ENCODE measurements at places on chromosomes 7 and 10. TPM values are rescaled to one million over a fixed set of nuclear protein-coding genes. Genes with fewer than 3 reads are reported as not detected.

- DNase-seq, result no peak
Observed at GRCh38 chr7:18583305-18583704, 87.8 kb downstream of the HDAC9 start.

- no peak for DNase-seq
Observed at GRCh38 chr7:139626817-139627216, 103.3 kb downstream of the CLEC2L start.

DNA sequence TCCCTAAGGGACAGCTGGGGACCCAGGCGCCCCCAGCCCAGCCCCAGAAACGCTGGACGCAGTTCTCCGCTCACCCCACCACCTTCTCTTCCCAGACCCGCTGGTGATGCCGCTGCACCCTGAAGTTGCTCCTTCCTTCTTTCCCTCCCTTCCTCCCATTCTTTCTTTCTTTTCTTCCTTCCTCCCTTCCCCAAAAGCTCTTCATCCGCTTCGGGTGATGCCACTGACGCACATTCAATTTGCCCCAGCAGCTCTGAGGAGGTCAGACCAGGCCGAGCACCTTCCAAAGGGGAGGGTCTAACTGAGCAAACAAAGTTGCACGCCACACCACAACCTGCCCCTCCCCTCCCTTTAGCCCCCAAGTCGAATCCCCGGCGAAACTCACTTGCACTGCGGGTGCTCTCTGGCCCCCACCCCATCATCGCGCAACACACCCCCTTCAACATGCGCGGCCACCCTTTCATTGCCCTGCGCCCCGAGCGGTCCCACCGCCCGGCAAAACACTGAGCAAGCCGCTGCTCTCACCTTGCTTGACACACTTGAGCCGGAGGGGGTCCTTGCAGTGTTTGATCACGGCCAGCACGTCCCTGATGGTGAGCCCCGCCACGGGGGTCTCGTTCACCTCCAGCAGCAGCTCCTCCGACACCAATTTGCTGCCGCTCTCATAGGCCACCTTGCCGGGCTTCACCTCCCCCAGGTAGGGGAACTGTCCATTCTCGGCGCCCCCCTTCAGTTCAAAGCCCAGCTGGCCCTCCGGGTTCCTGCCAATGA, 787 bp downstream of the MAGI2 start:
- peak; percentile 30 for DNase-seq

Gene SPDYE3
- not detected for total RNA-seq

DNA sequence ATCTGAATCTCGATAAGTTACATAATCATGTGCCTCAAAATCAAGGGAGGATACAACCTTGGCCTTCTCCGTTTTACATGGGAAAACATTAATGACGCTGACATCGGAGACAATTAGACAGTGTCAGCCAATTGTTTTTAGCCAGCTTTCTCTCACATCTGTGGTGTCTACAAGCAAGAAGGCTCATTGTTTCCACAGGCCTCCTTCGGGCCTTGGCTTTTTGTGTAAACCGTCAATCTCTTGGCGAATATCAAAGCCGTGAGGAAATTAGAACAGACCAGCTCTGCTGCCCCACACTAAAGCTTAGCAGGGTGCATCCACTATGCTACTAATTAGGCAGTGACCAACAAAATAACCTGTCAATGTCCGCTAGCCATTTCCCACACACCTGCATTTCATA, 43.2 kb downstream of the VAX1 start:
- DNase-seq, result no peak

- DNase-seq, result no peak
Observed at GRCh38 chr7:47582764-47583738, 1.1 kb upstream of the TNS3 start.

GRCh38 chr7:75033826-75034225, 39.8 kb downstream of the RCC1L start:
- no peak for DNase-seq

Measured in lung microvascular endothelial cell (primary cell).